Naive thymus-derived CD8-positive, alpha-beta T cell (primary cell): ENCODE measurements at places on chromosomes 5 and 9. TPM values are rescaled to one million over a fixed set of nuclear protein-coding genes. Genes with fewer than 3 reads are reported as not detected.

DNA sequence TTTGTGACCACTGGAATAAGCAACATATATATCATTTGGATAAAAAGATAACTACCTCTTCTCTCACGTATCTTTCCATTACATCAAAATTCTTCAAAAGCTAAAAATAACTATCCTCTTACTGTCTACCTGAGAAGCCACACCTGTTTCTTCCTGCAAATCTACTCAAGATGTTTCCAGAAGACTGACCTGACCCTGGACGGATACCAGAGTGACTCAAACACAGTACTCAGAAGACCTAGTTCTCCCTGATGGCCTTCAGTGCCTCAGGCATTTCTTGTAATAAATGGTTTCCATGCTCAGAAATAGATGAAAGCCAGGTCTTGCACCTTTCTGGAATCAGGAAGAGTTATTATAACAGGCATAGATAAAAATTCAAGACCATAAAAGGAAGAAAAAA is 245.9 kb upstream of the PIK3R1 start:
- no peaks in the 10 kb centered on the region for H3K36me3 ChIP-seq
- H3K27ac ChIP-seq: no peak overlapping the region
- H3K4me3 ChIP-seq: no peak overlapping the region
- peaks cover 2% of the 10 kb centered on the region for H3K27me3 ChIP-seq

NME5 gene
- not detected for polyA plus RNA-seq

GOLGA2 gene
- 7.4 TPM for polyA plus RNA-seq

GABRA6 gene
- polyA plus RNA-seq: not detected

DNA sequence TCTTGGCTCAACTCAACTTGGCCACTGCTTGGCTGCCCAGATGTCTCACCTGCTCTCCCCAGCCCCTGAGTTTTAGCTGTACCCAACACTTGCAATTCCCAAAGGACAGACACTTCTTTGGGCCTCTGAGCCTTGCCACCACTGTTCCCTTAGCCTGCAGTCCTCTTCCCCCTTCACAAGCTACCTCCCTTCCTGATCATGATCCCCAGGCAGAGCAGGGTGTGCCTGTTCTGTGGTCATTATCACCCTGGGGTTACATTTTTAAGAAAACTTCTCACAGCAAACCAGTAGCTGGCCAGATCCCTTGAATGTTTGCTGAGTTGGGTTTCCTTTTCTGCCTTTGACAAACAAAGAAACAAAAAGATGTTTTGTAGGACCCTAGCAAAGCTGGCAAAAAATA is 87.5 kb upstream of the PRRC1 start:
- H3K4me1 ChIP-seq: no peaks in the 10 kb centered on the region
- H3K4me3 ChIP-seq: no peak overlapping the region
- H3K27ac ChIP-seq: no peak overlapping the region
- no peak for DNase-seq

DNA sequence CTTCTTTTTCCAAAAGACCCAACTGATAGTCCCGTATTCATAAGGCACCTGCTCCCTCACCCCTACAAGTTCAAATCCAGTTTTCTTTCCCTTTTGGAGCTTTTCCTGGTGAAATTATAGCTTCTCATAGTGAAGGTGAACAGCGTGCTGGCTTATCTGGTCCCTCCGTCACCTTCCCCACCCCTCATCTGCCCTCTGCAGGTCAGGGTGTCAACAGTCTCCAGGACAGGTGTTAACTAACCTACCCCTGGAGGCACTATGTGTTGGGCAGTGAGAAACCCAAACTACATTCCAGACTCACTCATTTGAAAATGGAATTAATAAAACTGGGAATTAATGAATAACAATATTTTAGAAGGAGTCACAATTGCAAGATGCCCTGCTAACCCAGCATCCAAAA is 109.0 kb upstream of the TAS2R1 start:
- no peak overlapping the region for H3K4me3 ChIP-seq
- DNase-seq: no peak
- no peaks in the 10 kb centered on the region for H3K27me3 ChIP-seq
- H3K4me1 ChIP-seq: no peaks in the 10 kb centered on the region
- H3K36me3 ChIP-seq: no peaks in the 10 kb centered on the region

- H3K27me3 ChIP-seq: peaks cover 3% of the 10 kb centered on the region
- H3K4me1 ChIP-seq: no peaks in the 10 kb centered on the region
- DNase-seq: no peak
- no peaks in the 10 kb centered on the region for H3K36me3 ChIP-seq
- H3K27ac ChIP-seq: no peak overlapping the region
Measured at GRCh38 chr9:90544488-90544887, 98.1 kb downstream of the DIRAS2 start.

EGFL7 gene
- polyA plus RNA-seq: 0.48 TPM

- peaks cover 7% of the 10 kb centered on the region for H3K4me1 ChIP-seq
- H3K4me3 ChIP-seq: no peak overlapping the region
- H3K27ac ChIP-seq: no peak overlapping the region
- H3K36me3 ChIP-seq: no peaks in the 10 kb centered on the region
Measured at GRCh38 chr5:81827500-81827899, 76.6 kb upstream of the SSBP2 start.
